Activated CD4-positive, alpha-beta memory T cell treated with anti-CD3 and anti-CD28 coated beads for 36 hours (primary cell): ENCODE measurements at places on chromosomes 7 and 10. TPM values are rescaled to one million over a fixed set of nuclear protein-coding genes. Genes with fewer than 3 reads are reported as not detected.

DNA sequence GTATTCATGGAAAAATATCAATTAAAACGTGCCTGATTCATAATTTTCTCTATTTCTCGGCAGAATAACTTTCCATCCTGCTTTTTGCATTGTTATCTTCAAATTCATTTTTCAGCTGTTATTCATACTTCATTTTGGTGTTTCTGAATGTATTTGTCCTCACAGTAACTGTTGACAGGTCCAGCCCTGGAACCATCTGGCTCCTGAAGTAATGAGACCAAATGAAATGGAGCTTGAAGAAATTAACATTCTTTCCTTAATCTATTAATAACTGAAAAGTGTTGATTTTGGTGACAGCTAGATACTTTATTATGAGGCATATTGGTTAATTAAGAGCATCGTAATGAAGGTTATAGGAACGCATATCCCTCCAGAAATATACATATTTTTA is 257.0 kb upstream of the MINDY3 start:
- H3K4me1 ChIP-seq, result no peaks in the 10 kb centered on the region
- DNase-seq, result no peak
- no peaks in the 10 kb centered on the region for H3K27me3 ChIP-seq
- H3K36me3 ChIP-seq, result no peaks in the 10 kb centered on the region

GRCh38 chr10:92278996-92279696 is 11.7 kb downstream of the CPEB3 start:
- H3K27ac ChIP-seq, result no peak overlapping the region
- no peaks in the 10 kb centered on the region for H3K27me3 ChIP-seq
- no peaks in the 10 kb centered on the region for H3K36me3 ChIP-seq
- H3K4me3 ChIP-seq, result no peak overlapping the region
- no peak for DNase-seq

DNA sequence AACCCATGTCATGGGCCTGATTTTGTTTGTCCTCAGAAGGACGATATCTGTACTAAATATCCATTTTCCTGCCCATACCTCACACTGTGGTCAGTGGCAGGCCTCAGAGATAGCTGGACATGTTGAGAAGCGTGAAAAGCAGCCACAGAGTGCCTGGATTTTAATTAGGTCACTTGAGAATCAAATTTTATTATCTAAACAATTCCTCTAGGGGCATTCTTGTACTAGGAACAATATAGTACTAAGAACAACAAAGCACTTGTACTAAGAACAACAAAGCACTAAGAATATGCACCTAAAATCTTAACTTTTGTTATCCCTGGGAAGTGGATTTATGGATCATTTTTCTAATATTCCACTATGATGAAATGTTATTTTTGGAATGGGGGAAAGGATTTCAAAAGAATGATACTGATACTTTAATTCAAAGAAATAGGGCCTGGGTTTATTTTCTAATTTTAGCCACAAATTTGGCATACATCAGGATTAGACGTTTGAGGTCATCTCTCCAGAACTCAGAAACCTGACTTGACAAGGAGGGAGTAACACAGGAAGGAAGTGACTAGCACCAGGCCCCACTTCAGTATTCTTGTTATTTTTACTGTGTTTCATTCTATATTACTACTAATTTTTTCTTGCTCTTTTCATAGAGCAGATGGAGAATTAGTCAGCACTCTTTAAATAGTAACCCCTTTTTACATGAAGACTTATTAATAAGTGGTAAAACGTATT is 112.2 kb downstream of the EXOC4 start:
- DNase-seq, result no peak
- H3K27me3 ChIP-seq, result no peaks in the 10 kb centered on the region
- H3K27ac ChIP-seq, result no peak overlapping the region
- H3K4me3 ChIP-seq, result no peak overlapping the region
- peaks cover 15% of the 10 kb centered on the region for H3K36me3 ChIP-seq

- DNase-seq, result peak; percentile 20
- H3K36me3 ChIP-seq, result peaks cover 90% of the 10 kb centered on the region
- H3K27ac ChIP-seq, result peak overlapping the region; percentile 81
- peaks cover 90% of the 10 kb centered on the region for H3K4me1 ChIP-seq
Measured at GRCh38 chr10:6037422-6037821, 24.7 kb downstream of the IL2RA start.

GRCh38 chr7:13948019-13948801 is 41.3 kb downstream of the ETV1 start:
- H3K36me3 ChIP-seq, result no peaks in the 10 kb centered on the region
- DNase-seq, result no peak
- H3K4me1 ChIP-seq, result no peaks in the 10 kb centered on the region
- no peak overlapping the region for H3K4me3 ChIP-seq
- H3K27me3 ChIP-seq, result no peaks in the 10 kb centered on the region

DNA sequence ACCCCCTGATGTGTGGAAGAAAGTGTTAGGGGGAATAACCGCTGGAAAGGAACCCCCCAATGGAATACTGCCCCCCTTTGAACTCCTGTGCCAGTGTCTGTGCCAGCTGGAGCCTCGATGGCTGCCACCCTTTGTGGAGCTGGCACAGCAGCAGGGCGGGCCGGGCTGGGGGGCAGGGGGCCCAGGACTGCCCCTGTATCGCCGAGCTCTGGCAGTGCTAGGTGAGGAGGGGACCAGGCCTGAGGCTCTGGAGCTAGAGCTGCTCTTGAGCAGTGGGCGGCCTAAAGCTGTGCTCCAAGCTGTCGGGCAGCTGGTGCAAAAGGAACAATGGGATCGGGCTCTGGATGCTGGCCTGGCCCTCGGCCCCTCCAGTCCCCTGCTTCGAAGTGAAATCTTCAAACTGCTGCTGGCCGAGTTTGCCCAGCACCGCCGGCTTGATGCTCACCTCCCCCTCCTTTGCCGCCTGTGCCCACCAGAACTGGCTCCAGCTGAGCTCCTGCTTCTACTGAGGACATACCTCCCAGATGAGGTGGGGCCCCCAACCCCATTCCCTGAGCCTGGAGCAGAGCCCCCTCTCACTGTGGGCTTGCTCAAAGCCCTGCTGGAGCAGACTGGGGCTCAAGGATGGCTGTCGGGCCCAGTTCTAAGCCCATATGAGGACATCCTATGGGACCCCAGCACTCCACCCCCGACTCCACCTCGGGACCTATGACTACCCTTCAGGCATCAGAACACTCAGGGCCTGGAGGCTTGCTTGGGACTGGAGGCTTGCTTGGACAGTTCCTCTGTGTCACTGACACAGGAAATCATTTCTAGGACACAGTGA is 2.2 kb downstream of the HPS6 start:
- H3K36me3 ChIP-seq, result no peaks in the 10 kb centered on the region
- H3K27me3 ChIP-seq, result no peaks in the 10 kb centered on the region
- H3K4me1 ChIP-seq, result peaks cover 26% of the 10 kb centered on the region
- H3K27ac ChIP-seq, result peak overlapping the region; percentile 34
- H3K4me3 ChIP-seq, result no peak overlapping the region

DNA sequence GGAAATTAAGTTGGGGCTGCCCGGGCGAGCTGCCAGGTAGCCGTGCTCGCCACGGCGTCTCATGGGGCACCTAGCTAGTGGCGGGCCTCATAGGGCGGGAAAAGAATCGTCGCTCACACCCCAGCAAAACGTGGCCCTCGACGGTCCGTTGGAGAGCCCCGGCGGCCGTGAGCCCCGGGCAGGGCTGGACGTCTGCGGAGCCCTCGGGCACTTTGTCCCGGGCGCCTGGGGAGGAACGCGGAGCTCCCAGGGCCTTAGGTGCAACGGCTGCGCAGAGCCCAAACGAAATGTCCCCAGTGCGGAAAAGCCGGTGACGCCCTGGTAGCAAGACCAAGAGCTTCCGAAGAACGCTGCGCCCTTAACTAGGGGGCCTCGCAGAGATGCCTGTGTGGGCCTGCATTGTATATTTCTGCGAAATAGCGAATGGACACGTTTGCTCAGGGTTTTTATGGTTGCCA is 866 bp upstream of the SFMBT2 start:
- H3K4me3 ChIP-seq, result peak overlapping the region; percentile 93
- DNase-seq, result peak; percentile 41
- H3K27ac ChIP-seq, result no peak overlapping the region
- H3K4me1 ChIP-seq, result peaks cover 19% of the 10 kb centered on the region
- H3K36me3 ChIP-seq, result no peaks in the 10 kb centered on the region

DNA sequence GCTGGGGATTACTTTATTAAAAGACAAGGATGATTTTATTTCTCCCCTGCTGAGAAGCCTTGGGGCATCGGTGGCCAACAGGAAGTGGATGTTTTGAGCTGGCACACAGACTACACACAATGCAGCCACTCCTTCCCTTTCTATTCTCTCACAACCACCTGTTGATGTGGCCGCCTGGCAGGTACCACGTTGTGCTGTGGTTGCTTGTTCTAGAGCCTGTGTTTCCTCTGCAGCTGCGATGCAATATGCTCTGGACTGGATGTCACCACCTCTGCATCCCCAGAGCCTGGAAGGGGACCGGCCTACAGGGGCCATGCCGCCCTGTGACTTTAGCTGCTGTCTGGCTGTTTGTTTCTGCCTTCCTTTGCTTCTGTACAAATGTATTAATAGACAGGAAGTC is 195.7 kb upstream of the CELF2 start:
- no peak overlapping the region for H3K4me3 ChIP-seq
- no peak for DNase-seq
- H3K4me1 ChIP-seq, result no peaks in the 10 kb centered on the region

DNA sequence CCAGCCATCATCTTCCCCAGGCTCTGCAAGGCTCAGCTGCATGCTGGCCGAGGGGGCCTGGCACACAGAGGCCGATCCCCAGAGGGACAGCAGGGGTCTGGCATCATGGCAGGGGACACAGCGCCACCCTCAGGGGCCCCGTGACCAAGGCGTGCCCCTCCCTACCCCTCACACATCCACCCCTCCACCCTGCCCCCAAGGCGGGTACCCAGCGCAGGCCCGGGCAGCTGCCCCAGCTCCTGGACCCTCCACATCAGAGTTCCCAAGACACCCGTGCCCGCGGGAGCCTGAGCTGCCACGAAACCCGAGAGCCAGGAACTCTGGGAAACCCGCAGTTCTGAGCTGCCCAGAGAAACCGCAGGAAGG is 46.5 kb upstream of the TNRC18 start:
- peaks cover 8% of the 10 kb centered on the region for H3K36me3 ChIP-seq
- H3K4me1 ChIP-seq, result no peaks in the 10 kb centered on the region
- no peak overlapping the region for H3K4me3 ChIP-seq
- no peak overlapping the region for H3K27ac ChIP-seq
- no peak for DNase-seq

DNA sequence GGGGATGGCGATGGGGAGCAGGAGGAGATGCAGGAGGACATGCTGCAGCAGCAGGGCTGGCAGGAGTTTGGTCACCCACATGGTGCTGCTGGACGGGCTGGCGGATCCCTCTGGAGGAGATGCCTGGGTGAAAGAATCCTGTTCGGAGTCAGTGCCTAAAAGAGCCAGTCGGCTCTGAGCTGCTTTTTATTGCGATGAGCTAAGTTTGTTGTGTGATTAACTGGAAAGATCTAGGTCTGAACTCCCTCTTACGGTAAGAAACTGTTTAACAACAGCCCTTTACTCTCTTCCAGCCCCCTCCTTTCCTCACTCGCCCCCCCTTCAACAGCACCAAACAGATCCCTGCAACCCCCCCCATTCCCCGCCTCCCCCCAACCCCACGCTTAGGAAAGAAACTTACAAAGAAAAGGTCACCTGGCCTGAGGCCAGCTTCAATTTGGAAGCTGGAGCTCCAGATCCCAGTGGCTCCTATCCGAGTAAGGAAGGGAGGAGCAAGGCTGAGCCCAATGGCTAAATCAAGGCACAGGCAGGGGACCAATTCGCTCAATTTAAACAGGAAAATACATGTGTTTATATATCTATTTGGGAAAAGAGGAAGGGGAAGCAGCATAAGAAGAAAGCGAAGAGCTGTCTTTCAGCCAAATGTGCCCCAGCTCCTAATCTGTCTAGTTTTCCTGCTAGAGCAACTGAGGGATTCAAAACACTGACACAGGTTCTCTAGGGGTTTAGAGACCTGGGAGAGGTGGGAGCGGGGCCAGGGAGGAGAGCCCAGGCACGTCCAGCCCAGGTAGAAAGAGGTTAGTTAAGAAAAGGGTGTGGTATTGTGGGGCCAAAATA is at the start of gene HGF:
TSS of gene HGF (minus strand) at position 157 of the 837 bp plus-strand sequence. CDS start at position 81, 76 bp downstream.
- H3K27ac ChIP-seq, result no peak within 1 kb of the TSS
- no peak for DNase-seq
- no peaks in the 10 kb centered on the region for H3K36me3 ChIP-seq
- H3K27me3 ChIP-seq, result no peaks in the 10 kb centered on the region
- no peaks in the 10 kb centered on the region for H3K4me1 ChIP-seq
- H3K4me3 ChIP-seq, result no peak within 1 kb of the TSS

- H3K27me3 ChIP-seq, result peaks cover 34% of the 10 kb centered on the region
- peak; percentile 10 for DNase-seq
- no peaks in the 10 kb centered on the region for H3K36me3 ChIP-seq
- H3K27ac ChIP-seq, result no peak overlapping the region
- no peak overlapping the region for H3K4me3 ChIP-seq
- peaks cover 10% of the 10 kb centered on the region for H3K4me1 ChIP-seq
Measured at GRCh38 chr10:33559105-33559504, 224.6 kb upstream of the NRP1 start.

GRCh38 chr7:116616555-116617059 is 55.4 kb upstream of the MET start:
- no peak for DNase-seq
- H3K36me3 ChIP-seq, result no peaks in the 10 kb centered on the region
- no peak overlapping the region for H3K27ac ChIP-seq
- no peaks in the 10 kb centered on the region for H3K4me1 ChIP-seq
- peaks cover 11% of the 10 kb centered on the region for H3K27me3 ChIP-seq

GRCh38 chr10:99539820-99540219 is 7.1 kb downstream of the NKX2-3 start:
- peaks cover 11% of the 10 kb centered on the region for H3K4me1 ChIP-seq
- DNase-seq, result no peak
- H3K27me3 ChIP-seq, result peaks cover 64% of the 10 kb centered on the region

GRCh38 chr10:106320078-106320477 is 844.4 kb downstream of the SORCS1 start:
- no peak overlapping the region for H3K27ac ChIP-seq
- no peaks in the 10 kb centered on the region for H3K27me3 ChIP-seq
- no peaks in the 10 kb centered on the region for H3K4me1 ChIP-seq
- no peaks in the 10 kb centered on the region for H3K36me3 ChIP-seq
- H3K4me3 ChIP-seq, result no peak overlapping the region

DNA sequence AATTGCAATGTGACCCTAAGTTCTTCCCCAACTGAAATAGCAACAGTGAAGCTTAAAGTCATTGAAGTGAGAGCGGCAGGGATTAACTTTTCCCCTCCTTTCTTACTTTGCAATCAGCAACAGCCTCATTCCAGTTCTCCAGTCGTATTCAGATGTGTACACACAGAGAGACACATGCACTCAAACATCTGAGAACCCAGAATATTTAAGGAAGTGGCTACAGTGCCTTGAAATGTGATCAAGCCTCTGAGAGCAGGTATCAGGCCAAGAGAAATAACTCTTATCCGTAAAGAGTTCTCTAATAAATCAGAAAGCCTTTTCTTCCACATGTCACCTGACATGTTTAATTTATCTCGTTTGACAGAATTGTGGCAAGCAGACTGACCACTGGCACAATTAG is 388.9 kb upstream of the NPVF start:
- H3K27ac ChIP-seq, result no peak overlapping the region

MMD2 gene
- total RNA-seq, result not detected

CALHM1 gene
- total RNA-seq, result not detected

SEMA3C gene
- not detected for total RNA-seq

HECW1 gene
- total RNA-seq, result not detected

PPRC1 gene
- total RNA-seq, result 65.9 TPM

LIPK gene
- total RNA-seq, result not detected

TMEM236 gene
- 0.07 TPM for total RNA-seq
